Activated CD4-positive, CD25-positive, alpha-beta regulatory T cell (primary cell): ENCODE measurements at places on chromosomes 6 and 20.

- DNase-seq, result no peak
Observed at GRCh38 chr20:52983726-52984450, 11.7 kb downstream of the TSHZ2 start.

GRCh38 chr6:14166839-14167238, 49.3 kb downstream of the CD83 start:
- DNase-seq, result no peak

DNA sequence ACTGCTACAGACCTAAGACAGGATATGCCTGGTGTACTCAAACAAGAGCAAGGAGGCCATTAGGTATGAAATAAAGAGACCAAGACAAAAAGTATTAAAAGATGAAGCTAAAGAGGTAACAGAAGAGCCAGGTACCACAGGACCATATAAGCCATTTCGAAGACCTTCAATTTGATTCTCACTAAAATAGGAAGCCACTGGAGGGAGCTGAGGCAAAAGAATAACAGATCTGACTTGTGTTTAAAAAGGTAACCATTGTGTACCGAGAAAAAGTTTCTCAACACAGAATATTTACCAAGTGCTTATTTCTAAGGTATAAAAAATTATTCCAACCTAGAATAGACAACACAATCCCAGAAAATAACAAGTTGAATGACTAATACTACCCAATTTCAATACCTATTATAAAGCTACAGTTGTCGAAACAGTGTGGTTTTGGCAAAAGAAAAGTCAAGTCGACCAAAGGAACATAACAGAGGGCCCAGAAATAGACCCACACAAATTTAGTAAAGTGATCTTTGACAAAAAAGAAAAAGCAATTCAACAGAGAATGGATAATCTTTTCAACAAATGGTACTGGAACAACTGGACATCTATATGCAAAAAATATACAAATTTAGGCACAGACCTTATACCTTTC, 125.3 kb upstream of the DST start:
- DNase-seq, result no peak

- no peak for DNase-seq
Observed at GRCh38 chr20:54028276-54029011, 42.0 kb downstream of the BCAS1 start.

DNA sequence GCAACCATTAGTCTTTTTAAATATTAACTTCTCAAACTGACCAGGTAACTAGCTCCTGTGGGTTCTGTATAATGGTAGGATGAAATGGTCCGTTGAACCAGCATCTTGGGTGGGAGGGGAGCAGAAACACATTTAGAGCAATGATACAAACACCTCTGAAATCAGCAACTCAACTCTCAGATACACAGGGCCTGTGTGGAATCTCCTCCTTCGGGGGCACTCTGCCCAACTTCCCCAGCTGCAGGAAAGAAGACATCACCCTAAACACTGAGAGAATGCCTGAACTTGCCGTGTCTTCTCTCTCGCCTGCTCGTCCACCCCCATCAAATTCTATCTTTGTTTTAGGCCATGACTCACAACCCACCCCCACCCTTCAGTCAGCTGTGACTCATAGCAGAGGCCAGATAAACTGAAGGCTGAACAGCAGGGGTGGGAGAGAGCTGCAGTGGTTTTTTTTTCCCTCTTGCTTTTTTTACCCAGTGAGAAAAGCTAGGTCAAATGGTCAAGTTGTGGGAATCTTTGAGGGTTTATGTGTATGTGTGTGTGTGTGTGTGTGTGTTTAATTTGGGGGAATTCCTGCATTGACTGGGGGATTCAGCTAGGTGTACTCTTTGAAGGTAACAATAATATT, 593.4 kb upstream of the JAG1 start:
- no peak for DNase-seq

DNA sequence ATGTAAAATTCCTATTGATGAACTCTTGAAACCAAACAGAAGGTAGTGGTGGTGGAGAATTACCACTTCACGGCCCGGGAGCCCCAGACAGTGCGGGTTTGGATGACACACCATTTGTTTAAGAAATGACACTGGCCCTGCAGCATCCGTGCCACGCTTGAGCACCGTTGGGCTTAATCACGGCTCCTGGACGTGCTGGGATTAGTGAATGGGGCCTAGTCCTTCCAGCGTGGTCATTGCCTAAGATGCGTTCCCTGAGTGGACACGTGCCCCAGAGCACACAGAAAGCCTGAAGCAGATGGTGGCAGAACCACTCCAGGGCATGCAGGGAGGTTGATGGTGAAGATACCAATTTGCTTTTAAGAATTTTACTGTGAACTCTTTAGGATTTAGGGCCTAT, 14.5 kb downstream of the STX16 start:
- DNase-seq, result no peak

GRCh38 chr20:50735813-50736212, 4.4 kb downstream of the PARD6B start:
- DNase-seq, result no peak

- DNase-seq, result no peak
Observed at GRCh38 chr6:150673720-150674346, 74.1 kb downstream of the PLEKHG1 start.

DNA sequence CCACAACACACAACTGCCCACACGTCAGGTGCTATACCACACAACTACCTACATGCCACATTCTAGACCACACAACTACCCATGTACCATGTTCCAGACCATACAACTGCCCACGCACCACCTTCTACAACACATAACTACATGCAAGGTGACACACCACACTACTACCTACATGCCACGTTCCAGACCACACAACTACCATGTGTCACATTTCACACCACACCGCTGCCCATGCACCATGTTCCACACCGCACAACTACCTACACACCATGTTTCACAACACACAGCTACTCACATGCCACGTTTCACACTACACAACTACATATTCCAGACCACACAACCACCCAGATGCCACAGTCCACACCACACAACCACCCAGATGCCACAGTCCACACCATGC, 19.8 kb downstream of the THBS2 start:
- no peak for DNase-seq

DNA sequence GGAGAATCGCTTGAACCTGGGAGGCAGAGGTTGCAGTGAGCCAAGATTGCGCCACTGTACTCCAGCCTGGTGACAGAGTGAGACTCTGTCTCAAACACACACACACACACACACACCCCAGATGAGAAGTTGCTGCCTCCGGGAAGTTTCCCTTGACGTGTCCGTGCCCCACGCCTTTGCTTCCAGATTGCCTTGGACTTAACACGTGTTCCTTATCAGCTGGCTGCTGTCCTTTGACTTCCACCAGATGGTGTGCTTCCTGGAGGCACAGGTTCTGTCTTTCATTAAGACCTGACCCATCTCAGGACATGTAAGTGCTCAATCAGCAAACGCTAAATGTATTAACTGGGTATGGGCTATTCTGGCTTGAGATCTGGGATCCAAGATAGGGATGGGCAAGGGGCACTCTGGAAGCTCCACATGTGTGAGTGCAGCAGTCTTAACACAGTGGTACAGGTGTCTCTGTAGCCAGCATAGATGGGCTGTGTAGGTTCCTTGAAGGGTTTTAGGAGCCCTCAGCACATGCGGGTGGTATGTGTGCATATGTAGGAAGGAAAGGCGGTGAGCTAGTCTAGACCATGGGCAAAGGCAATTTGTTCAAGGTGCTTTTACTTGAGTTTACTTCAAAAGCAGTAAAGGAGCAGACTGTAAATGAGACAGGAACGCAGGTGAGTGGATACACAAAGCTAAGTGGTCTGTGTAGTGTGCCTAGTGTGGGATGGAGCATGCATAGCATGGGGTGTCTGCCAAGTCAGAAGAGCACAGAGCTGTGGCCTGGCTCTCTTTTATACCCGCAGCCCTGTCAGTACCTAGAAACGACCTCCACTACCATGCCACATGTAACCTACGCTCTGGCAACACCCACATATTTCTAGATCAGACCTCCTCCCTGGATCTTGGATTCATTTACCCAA, 11.6 kb downstream of the PIGT start:
- no peak for DNase-seq

- no peak for DNase-seq
Observed at GRCh38 chr20:48984575-48985219, 61.4 kb upstream of the CSE1L start.

- DNase-seq, result no peak
Observed at GRCh38 chr6:42179945-42180313, 6.8 kb downstream of the GUCA1A start.

DNA sequence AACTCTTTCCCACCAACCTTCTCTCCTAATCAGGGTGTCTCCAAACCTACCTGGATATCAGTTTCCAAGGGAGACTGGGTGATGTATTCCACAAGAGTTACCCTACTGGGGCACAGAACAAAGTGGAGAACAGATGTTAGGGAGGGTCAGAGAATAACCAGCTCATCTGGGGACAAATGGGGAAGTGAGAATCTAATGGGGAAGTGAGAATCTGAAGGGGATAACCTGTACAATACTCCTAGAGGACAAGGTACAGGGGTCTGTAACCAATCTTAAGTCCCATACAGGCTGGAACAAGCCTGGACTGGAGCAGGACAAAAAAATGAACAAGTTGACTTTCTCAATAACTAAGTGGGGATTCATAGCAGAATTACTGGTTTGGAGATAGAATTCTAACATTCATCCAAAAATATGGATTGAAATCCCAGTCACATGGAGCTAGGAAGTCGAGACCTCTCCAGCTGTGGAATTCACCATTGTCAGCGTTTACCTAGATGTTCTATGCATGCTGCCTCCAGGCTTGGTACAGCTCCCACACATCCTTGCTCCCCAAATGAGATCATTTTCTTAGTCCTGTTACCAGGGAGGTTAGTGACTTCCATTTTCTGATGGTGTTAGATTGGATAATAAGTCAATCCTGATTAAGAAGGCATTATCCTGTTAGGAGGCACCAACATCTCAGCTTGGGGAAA, 214.8 kb upstream of the MOCS1 start:
- DNase-seq, result no peak

DNA sequence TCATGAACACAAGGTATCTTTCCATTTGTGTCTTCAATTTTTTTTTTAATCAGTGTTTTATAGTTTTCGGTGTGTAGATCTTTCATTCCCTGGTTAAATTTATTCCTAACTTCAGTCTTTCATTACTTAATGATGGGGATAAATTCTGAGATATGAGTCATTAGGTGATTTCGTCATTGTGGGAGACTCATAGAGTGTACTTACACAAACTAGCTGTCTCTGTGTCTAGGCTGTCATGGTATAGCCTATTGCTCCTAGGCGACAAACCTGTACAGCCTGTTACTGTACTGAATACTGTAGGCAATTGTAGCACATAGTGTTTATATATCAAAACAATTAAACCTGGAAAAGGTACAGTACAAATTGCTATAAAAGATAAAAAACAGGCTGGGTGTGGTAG, 42.1 kb downstream of the SMAP1 start:
- no peak for DNase-seq

DNA sequence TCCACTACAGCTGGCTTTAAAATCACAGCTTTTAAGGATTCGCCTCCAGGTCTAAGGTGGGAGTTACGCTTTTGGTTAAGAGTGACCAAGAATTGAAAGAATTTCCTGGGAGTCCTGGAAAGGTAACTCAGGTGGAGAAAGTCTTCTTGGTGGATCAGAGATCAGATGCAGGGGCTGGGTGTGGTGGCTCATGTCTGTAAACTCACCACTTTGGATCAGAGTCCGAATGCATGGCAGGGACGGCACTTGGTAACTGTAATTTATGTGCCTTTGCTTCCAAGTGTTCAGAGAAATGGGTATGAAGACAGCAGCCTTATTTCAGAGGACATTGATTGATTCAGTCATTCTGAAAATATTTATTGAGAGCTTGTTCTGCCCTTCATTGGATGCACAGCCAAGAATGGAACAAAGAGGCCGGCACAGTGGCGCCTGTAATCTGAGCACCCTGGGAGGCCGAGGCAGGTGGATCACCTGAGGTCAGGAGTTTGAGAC, 18.0 kb upstream of the JARID2 start:
- no peak for DNase-seq

- no peak for DNase-seq
Observed at GRCh38 chr6:147395158-147395557, 113.3 kb upstream of the SAMD5 start.

DNA sequence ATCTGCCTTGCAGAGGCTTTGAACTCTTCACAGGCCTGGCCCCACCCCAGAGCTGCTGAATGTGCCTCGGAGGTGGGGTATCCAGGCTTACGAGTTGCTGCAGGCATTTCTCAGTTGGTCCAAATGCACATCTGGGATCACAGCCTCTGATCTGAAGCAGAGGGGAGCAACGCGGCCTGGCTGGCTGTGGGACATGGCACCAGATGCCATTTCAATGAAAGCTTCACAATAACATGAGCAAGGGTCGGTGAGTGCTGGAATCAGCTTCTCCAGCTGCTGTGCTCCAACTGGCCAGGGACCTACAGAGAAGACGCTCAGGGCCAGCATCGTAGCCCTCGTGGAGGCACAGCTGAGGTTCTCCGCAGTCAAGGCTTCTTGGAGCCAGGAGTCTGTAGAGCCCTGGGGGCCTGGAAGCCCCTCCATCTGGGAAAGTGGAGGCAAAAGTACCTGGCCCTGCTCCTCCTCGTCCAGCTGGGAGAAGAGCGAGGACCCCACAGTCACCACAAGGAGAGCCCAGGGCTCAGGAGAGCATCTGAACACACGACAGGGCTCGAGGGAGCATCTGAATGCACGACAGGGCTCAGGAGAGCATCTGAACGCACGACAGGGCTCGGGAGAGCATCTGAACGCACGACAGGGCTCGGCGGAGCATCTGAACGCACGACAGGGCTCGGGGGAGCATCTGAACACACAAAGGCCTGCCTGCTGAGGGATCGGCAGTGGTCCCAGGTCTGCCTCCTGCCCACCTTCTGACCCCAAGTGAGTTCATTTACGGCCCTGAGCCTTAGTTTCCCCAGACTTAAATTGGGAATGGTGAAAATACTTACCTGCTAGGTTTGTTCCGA, 165.2 kb downstream of the DLL1 start:
- DNase-seq, result no peak

DNA sequence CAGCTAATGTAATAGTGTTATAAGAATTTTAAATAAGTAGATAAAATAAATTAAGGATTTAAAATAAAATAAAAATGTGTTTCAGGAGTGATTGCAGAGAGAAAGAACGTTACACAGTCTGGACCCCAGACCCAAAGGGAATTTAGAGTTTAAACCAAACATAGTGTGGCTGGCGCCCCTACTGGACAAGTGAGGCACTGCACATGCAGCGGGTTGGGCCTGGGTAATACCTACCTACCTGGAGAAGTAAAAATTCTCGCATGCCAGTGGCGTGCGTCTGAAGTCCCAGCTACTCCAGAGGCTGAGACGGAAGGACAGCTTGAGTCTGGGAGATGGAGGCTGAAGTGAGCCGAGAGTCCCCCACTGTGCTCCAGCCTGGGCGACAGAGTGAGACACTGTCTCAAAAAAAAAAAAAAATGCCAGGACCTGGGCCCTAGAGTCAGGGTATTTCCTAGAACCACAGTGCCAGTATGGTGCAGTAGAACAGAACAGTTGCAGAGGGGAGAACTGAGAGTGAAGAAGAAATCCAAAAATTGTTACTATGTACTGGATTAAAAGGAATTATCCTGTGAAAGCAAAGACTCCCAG, 71.4 kb upstream of the TCF21 start:
- DNase-seq, result peak; percentile 7

GRCh38 chr6:163457637-163458561, 43.4 kb downstream of the QKI start:
- DNase-seq, result no peak
